ENCODE measurements at places on chromosomes 4 and X. TPM values are rescaled to one million over a fixed set of nuclear protein-coding genes. Genes with fewer than 3 reads are reported as not detected.

- no peaks in the 10 kb centered on the region for H3K27me3 ChIP-seq
- no peak overlapping the region for H3K27ac ChIP-seq
- no peaks in the 10 kb centered on the region for H3K4me1 ChIP-seq
- no peak overlapping the region for H3K4me3 ChIP-seq
- no peak for DNase-seq
Observed at GRCh38 chrX:44156726-44157125, 183.5 kb upstream of the NDP start.

GRCh38 chr4:152709675-152710438, 30.1 kb upstream of the TMEM154 start:
- H3K4me1 ChIP-seq, result no peaks in the 10 kb centered on the region
- no peak overlapping the region for H3K27ac ChIP-seq
- H3K36me3 ChIP-seq, result no peaks in the 10 kb centered on the region
- DNase-seq, result no peak

GRCh38 chr4:53147711-53148110, 218.2 kb downstream of the SCFD2 start:
- H3K4me1 ChIP-seq, result no peaks in the 10 kb centered on the region
- no peak for DNase-seq
- no peak overlapping the region for H3K27ac ChIP-seq
- H3K4me3 ChIP-seq, result no peak overlapping the region
- H3K27me3 ChIP-seq, result no peaks in the 10 kb centered on the region

DNA sequence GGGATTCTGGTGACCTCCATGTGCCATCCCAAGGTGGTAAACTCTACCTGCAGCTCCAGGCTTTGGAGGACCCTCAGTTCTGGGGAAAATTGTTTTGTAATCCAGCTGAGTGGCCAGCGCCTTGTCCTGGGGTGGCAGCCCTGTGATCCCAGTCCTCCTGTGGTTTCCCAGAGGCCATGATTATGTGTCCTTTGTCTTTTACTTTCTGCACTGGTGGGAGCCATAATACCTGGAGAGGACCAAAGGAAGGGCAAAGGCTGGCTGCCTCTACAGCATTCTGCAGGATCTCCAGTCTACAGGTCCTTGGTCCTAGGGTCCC, 64.0 kb downstream of the NBDY start:
- H3K4me3 ChIP-seq, result no peak overlapping the region
- peaks cover 10% of the 10 kb centered on the region for H3K4me1 ChIP-seq
- no peaks in the 10 kb centered on the region for H3K36me3 ChIP-seq

DNA sequence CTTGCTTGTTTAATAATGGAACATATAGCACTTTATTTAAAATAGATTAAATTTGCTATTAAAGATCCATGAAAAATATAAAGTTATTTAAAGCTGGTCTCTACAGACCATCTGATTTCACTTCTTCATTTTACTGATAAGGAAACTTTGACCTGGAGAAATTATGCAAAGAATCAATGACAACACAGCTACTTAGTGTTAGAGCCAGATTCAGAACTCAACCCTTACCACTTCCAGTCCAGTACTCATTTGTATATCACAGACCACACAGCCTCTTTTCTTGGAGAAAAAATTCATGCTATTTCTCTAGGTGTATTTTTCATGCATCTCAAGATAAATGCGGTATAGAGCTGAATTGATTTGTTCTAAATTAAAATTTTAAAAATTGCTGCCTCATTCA, 34.0 kb downstream of the WDFY3 start:
- H3K4me1 ChIP-seq, result peaks cover 17% of the 10 kb centered on the region
- no peaks in the 10 kb centered on the region for H3K27me3 ChIP-seq
- H3K27ac ChIP-seq, result no peak overlapping the region

- H3K27me3 ChIP-seq, result no peaks in the 10 kb centered on the region
- no peaks in the 10 kb centered on the region for H3K4me1 ChIP-seq
- no peak overlapping the region for H3K4me3 ChIP-seq
- H3K27ac ChIP-seq, result no peak overlapping the region
- no peaks in the 10 kb centered on the region for H3K36me3 ChIP-seq
- DNase-seq, result no peak
Observed at GRCh38 chr4:130576218-130576617, 1480.3 kb downstream of the C4orf33 start.

DNA sequence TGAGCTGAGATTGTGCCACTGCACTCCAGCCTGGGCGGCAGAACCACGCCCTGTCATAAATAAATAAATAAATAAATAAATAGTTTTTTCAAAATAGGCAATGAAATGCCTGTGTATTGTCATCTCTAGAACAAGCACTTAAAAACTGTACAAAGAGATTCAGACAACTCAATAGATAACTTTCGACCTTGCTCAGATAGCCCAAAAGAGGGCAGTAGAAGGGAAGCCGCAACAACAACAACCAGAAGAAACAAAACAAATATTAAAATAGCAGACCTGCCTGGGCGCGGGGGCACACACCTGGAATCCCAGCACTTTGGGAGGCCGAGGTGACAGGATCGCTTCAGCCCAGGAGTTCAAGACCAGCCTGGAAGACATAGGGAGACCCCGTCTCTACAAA, 9.4 kb upstream of the CLDN34 start:
- H3K36me3 ChIP-seq, result no peaks in the 10 kb centered on the region
- H3K27ac ChIP-seq, result no peak overlapping the region
- no peaks in the 10 kb centered on the region for H3K27me3 ChIP-seq
- no peak for DNase-seq

DNA sequence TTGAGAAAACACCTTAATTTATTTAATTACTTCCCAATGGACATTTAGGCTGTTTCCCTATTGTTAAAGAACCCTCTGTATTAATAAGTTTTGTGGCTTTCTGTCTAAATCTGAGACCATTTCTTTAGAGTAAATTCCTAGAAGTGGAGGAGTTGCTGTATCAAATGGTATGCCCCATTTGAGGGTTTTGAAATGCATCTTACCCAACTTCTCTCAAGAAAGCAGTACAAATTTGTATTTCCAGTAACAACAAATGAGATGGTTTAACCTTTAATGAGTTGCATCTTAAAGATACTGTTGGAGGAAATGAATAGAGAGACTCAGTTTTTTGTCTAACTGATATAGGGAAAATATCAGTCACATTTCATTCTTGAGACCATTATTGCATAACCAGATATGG, 70.5 kb upstream of the CBLL2 start:
- no peaks in the 10 kb centered on the region for H3K4me1 ChIP-seq
- H3K4me3 ChIP-seq, result no peak overlapping the region
- DNase-seq, result no peak
- H3K27ac ChIP-seq, result no peak overlapping the region
- H3K36me3 ChIP-seq, result no peaks in the 10 kb centered on the region
- H3K27me3 ChIP-seq, result no peaks in the 10 kb centered on the region

GRCh38 chr4:153265306-153266047, 61.2 kb downstream of the TRIM2 start:
- DNase-seq, result no peak
- no peaks in the 10 kb centered on the region for H3K4me1 ChIP-seq
- H3K27me3 ChIP-seq, result no peaks in the 10 kb centered on the region
- no peak overlapping the region for H3K4me3 ChIP-seq

DNA sequence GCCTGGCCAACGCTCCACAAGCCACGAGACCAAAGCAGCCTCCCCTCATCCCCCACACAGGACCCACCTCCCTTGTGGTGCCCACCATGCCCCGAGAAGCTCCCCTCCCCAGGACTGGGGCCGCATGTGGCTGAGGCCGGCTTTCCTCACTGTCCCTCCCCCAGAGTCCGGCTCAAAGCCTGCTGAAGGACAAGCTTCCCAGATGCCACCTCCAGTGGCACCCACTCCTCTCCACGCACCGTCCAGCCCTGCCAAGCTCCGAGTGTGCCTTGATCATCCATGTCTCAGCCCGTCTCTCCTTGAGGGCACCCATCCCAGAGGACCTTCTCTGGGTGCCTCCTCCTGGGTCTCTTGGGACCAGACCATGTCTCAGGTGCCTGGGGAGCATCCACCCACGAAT, 58.8 kb upstream of the MXD4 start:
- DNase-seq, result no peak
- H3K4me3 ChIP-seq, result no peak overlapping the region
- H3K4me1 ChIP-seq, result no peaks in the 10 kb centered on the region
- H3K27me3 ChIP-seq, result no peaks in the 10 kb centered on the region
- no peaks in the 10 kb centered on the region for H3K36me3 ChIP-seq
- H3K27ac ChIP-seq, result no peak overlapping the region

DNA sequence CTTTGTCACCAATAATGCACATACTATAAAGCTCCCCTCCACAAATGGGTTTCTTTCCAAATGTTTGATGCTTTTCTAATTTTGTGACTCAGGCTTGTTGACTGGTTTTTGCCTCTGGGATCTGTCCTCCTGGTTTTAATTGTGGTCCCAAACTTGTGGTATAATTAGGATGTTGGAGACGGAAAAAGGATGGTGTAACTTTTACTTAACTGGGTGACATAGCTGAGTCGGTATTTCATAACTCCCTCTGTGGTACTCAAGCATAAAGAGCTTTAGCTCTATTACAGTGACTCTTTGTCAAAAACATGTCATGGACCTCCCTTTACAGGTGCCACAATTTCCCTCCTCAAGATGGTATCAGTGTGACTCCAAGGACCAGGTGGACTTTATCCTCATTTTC, 119.7 kb upstream of the RBPJ start:
- H3K27ac ChIP-seq, result no peak overlapping the region
- H3K4me1 ChIP-seq, result no peaks in the 10 kb centered on the region
- no peaks in the 10 kb centered on the region for H3K27me3 ChIP-seq
- DNase-seq, result no peak
- H3K36me3 ChIP-seq, result no peaks in the 10 kb centered on the region

- H3K36me3 ChIP-seq, result no peaks in the 10 kb centered on the region
- H3K27ac ChIP-seq, result no peak overlapping the region
- H3K4me1 ChIP-seq, result no peaks in the 10 kb centered on the region
- H3K4me3 ChIP-seq, result no peak overlapping the region
- H3K27me3 ChIP-seq, result no peaks in the 10 kb centered on the region
Observed at GRCh38 chr4:189497516-189497915, 443.2 kb upstream of the FRG1 start.

GRCh38 chrX:137519459-137519858, 46.5 kb upstream of the ZIC3 start:
- H3K4me3 ChIP-seq, result no peak overlapping the region
- no peaks in the 10 kb centered on the region for H3K27me3 ChIP-seq
- no peak overlapping the region for H3K27ac ChIP-seq
- DNase-seq, result no peak
- no peaks in the 10 kb centered on the region for H3K4me1 ChIP-seq
- H3K36me3 ChIP-seq, result no peaks in the 10 kb centered on the region

DNA sequence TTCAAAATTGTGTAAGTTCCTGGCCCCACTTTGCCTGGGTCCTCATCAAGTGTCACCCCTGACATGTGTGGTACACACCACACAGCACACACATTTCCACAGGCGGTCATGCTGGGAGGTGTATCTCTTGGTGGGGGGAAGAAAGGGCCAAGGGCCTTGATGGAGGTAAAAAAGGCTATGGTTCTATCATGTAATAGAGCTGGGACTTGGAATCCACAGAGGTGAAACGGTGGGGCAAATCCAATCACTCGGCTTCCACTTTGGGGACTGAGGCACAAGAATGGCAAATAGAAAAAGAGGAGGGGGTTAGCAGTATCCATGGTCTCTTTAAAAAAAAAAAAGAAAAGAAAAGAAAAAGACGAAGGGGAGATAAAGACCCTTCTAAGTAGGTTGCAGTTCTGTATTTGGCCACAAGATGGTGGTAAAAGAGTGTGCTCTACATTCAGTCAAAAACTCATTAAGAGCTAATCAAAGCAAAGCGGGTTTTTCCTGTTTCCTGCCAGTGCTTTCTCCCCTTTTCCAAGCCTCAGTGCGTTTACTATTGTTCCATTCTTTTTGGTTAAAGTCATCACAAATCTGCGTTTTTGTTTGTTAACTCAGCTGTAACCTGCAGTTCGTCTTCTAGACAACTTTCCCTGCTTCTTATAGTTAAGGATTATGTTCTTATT, 37.0 kb upstream of the ATP6AP2 start:
- no peaks in the 10 kb centered on the region for H3K27me3 ChIP-seq
- no peak for DNase-seq
- no peak overlapping the region for H3K27ac ChIP-seq
- H3K4me1 ChIP-seq, result no peaks in the 10 kb centered on the region
- H3K4me3 ChIP-seq, result peak overlapping the region; percentile 1

GRCh38 chrX:137297167-137297566, 263.4 kb upstream of the GPR101 start:
- H3K4me3 ChIP-seq, result no peak overlapping the region
- no peak overlapping the region for H3K27ac ChIP-seq
- no peak for DNase-seq
- H3K4me1 ChIP-seq, result no peaks in the 10 kb centered on the region
- no peaks in the 10 kb centered on the region for H3K27me3 ChIP-seq
- no peaks in the 10 kb centered on the region for H3K36me3 ChIP-seq

DNA sequence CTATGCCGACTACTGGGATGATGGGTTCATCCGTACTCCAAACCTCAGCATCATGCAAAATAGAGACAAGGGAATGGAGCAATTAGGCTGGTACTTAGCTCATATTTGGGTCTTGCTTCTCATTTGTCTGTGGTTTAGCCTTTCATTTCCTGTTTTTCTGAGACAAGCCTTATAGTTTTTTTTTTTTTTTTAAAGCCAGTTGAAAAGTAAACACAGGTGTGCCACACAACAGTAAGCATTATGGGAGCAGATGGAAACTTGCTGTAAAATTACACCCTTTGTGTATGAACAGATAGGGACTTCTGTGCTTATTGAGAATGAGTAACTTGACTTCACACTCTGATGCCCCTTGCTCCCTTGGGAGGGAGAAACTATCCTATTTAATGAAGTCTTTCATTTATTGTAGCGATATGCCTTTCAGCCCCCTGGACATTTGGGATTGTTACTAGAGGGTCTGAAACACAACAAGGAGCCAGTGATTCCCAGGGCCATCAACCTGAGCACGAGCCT, 13.7 kb downstream of the RASSF6 start:
- no peak overlapping the region for H3K4me3 ChIP-seq
- H3K27ac ChIP-seq, result no peak overlapping the region
- H3K36me3 ChIP-seq, result no peaks in the 10 kb centered on the region
- DNase-seq, result no peak
- H3K4me1 ChIP-seq, result no peaks in the 10 kb centered on the region

DNA sequence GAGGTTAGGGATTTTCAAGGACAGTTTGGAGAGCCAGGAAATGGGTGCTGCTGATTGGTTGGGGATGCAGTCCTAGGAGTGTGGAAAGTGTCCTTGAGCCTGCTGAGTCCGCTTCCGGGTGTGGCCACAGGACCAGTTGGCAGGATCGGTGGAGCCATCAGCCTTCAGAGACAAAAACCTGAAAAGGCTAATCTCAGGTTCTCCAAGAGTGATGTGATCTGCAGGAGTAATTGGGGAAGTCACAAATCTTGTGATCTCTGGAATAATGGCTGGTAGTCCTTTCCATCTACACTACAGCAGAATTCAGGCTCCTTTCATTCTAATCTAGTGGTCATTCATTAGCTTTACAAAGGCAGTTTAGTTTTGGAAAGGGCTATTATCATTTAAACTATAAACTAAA, 55.9 kb upstream of the BMP2K start:
- no peak for DNase-seq
- H3K36me3 ChIP-seq, result no peaks in the 10 kb centered on the region
- H3K27ac ChIP-seq, result no peak overlapping the region
- H3K4me1 ChIP-seq, result no peaks in the 10 kb centered on the region

Gene BEND4
- polyA plus RNA-seq, result not detected

Gene RASL11B
- 0.09 TPM for polyA plus RNA-seq

Gene DUSP9
- not detected for polyA plus RNA-seq

Gene IQCM
- polyA plus RNA-seq, result not detected

Gene FOXO4
- 56.5 TPM for polyA plus RNA-seq

Gene HSFX2
- polyA plus RNA-seq, result 0.14 TPM

Gene SSX2
- polyA plus RNA-seq, result not detected

Gene NPY2R
- polyA plus RNA-seq, result not detected

Gene XAGE2
- not detected for polyA plus RNA-seq

Gene CCDC110
- 5.9 TPM for polyA plus RNA-seq

Gene CT45A1
- not detected for polyA plus RNA-seq

Gene CXCL6
- polyA plus RNA-seq, result 0.07 TPM

Gene TCEAL6
- not detected for polyA plus RNA-seq

Measured in psoas muscle (tissue), 8 donors.